Fibroblast of skin of scalp (primary cell): ENCODE measurements at places on chromosomes 6 and 20.

DNA sequence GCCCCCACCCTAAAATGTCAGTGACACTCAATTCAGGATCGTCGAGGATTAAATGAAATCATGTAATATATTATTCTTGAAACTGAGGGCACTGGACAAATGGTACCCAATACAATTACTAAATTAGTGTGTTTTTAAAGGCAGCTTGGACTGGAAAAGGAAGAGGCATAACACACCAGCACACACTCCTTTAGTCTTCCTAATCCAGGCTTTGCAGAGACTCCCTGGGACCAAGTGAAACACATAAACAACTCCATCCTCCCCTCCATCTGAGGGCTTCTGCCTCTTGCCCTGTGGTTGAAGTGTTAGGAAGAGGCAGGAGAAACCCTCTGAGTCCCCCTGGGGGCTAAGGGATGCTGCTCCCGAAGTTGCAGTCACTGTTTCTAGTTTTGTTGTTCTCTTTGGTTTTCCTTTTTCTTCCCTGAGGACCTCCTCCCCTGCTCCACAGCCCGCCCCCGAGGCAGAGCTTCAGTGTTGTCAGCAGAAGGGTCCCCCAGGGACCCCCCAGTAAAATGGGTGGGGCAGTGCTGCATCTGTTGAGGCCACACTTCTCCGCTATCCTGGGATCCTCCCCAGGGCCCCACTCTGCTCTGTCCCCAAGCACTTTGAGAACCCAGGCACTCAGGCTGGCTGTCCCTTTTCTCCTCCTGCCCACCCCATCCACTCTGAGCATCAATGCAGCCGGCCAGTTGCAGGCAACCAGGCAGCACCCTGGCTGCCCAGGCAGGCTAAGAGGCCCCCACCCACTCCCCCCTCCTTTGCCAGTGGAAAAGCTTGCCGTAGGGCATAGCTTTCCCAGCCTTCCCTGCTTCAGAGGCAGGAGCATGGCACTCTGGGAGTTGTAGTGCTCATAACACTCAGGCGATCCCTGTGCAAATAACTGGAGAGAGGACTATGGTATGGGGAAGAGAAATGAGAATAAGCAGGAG, 5.9 kb downstream of the TMEM63B start:
- DNase-seq, result peak; percentile 70

DNA sequence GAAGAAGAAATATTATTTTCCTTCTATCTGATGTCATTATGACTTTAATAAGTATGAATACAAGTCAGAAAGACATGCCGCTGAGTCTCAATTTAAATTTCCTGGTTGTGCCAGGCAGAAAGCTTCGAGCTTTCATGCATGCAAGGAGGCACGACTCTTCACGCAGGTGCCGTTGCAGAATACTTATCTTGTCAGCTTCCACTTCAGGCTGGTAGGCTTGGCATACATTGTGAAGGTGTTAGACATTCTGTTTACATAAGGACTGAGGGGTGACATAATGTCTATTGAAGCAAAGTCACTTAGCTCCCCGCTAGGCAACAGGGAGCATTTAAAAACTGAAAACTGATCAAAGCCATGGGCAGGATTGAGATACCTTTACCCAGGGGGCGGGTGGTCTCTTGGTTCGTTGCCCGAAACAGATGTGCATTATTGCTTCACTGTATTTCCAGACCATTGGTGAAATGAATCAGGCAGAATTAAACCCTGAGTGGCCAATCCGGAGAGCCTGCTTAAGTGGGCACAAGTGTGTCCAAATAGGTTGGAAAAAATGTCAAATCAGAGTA, 16.4 kb downstream of the BMP6 start:
- DNase-seq, result no peak

- no peak for DNase-seq
These were observed 278.6 kb upstream of the TCF21 start for GRCh38 chr6:133610227-133610840.

- no peak for DNase-seq
These were observed 63.9 kb upstream of the MOCS1 start for GRCh38 chr6:39998126-39998525.

GRCh38 chr20:44856856-44857448, 28.6 kb upstream of the YWHAB start:
- no peak for DNase-seq

GRCh38 chr6:128508588-128509296, 11.7 kb downstream of the PTPRK start:
- DNase-seq, result peak; percentile 93

GRCh38 chr20:21344206-21344900, 41.2 kb downstream of the XRN2 start:
- DNase-seq, result no peak

DNA sequence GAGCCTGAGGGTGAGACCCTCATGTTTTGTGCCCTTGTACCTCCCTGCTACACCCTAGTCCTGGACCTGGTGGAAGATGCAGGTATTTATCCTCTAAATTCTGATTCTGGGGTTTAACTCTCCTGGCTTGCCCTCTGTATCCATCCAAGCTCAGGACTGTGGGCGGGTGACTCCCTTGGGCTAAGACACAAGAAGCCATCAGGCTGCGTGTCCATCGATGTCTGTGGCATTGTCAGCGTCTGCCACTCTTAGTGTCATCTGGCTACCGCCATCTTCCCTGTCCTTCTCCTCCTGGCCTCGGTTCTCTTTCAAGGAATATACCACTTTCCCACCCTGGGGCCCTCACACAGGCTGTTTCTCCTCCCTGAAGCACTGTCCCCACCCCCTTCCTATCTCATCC, 28.9 kb upstream of the BLCAP start:
- DNase-seq, result no peak

GRCh38 chr6:69801225-69801624, 4.4 kb upstream of the LMBRD1 start:
- no peak for DNase-seq

DNA sequence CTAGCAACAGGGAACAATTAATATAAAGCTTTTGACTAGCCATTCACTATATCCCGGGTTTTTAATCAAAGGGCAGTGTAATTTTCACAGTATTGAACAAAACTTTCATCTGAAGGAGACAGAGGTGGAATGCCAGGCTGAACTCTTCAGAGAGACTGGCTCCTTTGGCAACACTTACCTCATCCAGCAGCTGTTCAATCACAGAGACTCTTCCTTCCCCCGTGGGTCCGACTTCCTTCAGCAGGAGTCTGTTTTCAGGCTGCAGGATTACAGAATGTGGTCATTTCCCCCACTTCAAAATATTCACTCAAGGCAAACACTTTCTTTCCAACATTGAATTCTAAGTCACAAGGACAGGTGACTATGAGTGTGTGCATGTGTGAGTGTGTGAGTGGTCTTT, 76.6 kb downstream of the DZANK1 start:
- no peak for DNase-seq

GRCh38 chr6:156587751-156588301, 189.4 kb upstream of the ARID1B start:
- no peak for DNase-seq

DNA sequence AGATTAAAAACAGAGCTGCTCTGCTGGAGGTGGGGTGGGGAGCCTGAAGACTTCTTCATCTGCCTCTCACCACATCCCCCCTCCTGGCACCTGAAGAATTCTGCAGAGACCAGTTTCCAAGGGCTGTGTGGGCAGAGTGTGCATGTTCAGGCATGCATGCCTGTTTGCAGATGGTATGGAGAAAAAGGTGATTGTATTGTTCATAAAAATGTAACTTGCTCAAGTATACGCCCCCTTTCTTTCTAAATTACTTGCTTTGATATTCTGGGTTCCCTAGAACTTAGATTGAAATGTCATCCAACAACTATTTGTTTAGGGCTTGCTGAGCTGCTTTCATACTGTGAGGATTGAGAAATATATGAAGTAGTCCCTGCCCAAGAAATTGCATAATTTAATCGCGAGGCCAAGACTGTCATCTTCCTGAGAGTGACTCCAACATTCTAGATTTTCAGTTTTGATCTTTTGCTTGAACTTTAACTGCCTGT, 83.6 kb downstream of the LCA5 start:
- peak; percentile 11 for DNase-seq

- DNase-seq, result peak; percentile 97
These were observed 107.1 kb downstream of the COL12A1 start for GRCh38 chr6:75098709-75099108.

DNA sequence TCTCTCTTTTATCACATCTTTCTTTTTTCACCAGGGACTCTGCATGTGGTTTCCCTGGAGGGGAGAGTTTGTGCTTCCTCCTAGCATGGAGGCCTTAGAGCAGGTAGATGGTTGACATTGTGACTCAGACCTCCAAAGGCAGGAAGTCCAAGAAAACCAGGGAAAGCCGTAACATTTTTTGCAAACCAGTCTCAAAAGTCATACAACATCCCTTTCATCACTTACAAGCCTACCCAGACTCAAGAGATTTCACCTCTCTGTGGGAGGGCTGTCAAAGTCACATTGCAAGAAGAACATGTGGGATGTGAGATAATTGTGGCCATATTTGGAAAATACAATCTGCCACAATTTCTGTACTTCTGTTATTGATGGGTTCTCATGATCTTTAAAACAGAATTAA, 46.2 kb downstream of the SNRNP48 start:
- peak; percentile 73 for DNase-seq

DNA sequence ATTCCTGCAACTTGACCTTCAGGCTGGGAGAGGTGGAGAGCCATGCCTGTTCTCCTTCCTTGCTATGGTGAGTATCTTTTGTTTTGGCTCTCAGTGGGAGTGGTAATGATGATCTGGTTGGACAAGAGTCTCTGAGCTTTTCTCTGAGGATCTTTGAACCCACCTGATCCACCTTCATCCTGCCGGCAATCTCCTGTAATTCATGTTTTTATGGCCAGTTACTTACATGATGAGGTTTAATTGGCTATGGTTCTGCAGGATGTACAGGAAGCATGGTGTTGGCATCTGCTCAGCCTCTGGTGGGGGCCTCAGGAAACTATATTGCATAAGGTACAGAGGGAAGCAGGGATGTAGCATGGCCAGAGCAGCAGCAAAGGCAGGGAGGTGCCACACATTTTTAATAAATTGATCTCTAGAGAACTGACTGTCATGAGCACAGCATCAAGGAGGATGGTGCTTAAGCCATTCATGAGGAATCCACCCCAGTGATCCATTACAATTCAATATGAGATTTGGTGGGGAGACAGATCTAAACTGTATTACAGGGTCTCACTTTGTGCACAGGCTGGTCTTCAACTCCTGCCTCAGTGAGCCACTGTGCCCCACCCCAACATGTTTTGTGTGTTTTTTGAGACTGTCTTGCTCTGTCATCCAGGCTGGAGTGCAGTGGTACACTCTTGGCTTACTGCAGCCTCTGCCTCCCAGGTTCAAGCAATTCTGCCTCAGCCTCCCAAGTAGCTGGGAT, 10.0 kb downstream of the HSPA1B start:
- DNase-seq, result no peak

DNA sequence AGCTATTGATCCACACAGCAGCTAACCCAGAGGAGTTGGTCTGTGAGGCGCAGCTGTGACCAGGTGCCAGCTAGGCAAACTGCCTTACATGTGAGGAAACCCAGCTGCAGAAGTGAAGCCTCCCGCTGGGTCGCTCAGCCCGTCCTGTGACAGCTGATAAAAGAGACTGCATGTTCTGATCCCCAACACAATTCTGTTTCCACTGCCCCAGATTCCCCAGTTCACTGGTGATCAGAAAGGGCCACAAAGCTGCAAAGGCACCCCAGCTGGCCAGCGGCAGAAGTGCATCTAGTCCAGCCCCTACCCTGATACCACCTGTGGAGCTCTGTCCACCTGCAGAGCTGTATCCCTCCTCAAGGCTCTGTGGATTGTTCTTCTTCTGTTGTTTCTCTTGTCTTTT, 64.5 kb downstream of the CTNNBL1 start:
- no peak for DNase-seq

DNA sequence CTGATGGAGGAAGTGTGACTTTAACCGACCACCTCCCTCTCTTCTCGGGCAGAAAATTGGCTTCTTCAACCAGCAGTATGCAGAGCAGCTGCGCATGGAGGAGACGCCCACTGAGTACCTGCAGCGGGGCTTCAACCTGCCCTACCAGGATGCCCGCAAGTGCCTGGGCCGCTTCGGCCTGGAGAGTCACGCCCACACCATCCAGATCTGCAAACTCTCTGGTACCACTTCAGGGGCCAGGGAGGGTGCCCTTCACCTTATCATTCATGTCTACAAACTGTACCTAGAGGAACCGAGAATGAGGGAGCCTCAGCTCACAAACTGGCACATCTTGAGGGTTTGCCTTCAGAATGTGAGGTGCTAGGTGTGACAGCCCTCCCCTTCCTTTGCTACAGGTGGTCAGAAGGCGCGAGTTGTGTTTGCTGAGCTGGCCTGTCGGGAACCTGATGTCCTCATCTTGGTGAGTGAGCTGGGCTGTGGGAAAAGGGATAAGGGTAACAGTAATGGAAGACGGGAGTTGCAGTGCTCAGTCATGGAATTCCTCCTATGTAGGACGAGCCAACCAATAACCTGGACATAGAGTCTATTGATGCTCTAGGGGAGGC, 18.6 kb downstream of the ABCF1 start:
- DNase-seq, result no peak

- DNase-seq, result no peak
These were observed 190.9 kb downstream of the MAFB start for GRCh38 chr20:40497899-40498691.

GRCh38 chr20:53664121-53664520, 70.5 kb upstream of the ZNF217 start:
- DNase-seq, result no peak

DNA sequence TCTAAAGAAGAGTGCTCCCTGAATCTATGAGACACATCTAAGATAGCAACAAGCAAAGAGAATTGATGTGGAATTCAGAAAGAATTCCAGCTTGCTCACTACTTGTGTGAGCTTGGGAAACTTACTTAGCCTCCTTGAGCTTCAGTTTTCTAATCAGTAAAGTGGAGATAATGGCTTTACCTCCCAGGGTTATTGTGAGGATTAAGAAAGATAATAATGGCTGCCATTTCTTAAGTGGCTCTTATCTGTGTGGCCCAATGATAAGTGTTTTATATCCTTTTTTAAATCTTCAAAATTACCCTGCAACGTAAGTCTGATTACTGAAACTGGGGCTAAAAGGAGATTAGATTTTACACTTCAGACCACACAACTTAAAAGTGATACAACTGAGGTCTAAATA, 418.5 kb downstream of the LMBRD1 start:
- no peak for DNase-seq

GRCh38 chr6:21912151-21912832, 318.7 kb downstream of the SOX4 start:
- no peak for DNase-seq

DNA sequence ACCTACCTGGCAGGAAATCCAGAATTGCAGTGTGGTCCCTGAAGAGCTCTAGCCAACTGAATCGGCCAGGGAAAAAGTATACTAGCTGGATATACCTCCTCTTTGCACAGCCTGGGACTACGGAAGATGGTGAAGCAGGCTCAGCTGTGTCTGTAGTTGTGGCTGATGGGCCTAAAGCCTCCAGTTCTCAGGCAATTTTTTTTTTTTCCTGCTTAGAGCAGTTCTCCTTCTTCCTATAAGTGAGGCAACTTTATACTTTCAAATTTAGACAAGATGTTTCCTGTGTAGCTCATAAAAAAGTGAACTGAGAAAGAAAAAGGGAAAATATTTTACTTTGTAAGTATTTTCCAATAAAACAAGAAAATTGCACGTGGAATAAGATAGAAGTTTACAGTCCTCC, 172.9 kb downstream of the CARMIL1 start:
- DNase-seq, result no peak
